T-cell (primary cell): ENCODE measurements at places on chromosomes 12 and 14.

- no peak for DNase-seq
These were observed 129.4 kb upstream of the DNM1L start for GRCh38 chr12:32549675-32550079.

GRCh38 chr14:24196071-24197055 is 1.1 kb upstream of the TM9SF1 start:
- DNase-seq, result no peak

- no peak for DNase-seq
These were observed 21.4 kb upstream of the ACTR6 start for GRCh38 chr12:100179252-100179651.

- no peak for DNase-seq
These were observed 42.0 kb upstream of the BMAL2 start for GRCh38 chr12:27290501-27291168.

DNA sequence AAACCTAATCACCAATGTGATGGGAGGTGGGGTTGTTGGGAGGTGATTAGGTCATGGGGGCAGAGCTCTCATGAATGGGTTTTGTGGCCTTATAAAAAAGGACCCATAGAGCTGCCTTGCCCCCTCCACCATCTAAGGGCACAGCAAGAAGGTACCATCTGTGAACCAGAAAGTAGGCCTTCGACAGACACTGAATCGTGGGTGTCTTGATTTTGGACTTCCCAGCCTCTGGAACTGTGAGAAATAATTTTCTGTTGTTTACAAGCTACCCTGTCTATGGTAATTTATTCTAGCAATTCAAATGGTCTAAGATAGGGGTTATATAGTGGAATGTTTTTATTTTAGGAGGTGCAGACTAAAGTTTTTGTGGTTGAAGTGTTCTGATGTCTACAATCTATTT is 7.9 kb upstream of the SLC10A1 start:
- DNase-seq, result no peak

DNA sequence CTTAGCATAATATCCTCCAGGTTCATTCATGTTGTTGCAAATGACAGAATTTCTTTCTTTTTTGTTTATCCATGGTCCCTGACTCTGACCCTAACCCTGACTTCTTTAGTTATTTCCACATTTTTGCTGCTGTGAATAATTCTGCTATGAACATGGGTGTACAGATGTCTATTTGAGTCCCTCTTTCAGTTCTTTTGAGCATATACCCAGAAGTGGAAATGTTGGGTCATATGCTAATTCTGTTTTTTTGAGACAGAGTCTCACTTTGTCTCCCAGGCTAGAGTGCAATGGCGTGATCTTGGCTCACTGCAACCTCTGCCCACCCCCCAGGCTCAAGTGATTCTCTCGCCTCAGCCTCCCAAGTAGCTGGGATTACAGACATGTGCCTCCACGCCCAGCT is 33.1 kb downstream of the KNTC1 start:
- DNase-seq, result no peak

GRCh38 chr12:90982170-90982569 is 22.6 kb downstream of the EPYC start:
- DNase-seq, result no peak

DNA sequence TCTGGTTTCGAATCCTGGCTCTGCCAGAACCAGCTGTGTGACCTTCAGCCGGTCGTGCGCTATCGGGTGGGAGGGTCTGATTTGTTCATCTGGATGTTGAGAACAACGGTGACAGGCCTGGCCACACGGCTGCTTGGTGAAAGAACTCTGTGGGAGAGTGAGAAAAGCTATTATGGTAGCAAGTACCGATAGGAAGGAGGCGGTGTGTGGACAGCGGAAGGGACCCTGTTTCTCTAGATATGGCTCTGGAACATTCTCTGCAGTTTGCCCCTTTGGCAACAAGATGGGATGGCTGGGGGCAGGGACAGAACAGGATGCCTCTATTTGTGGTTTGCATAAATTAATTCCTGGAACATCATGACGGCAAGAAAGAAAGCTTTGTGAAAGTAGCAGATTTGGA is 347.3 kb downstream of the AACS start:
- DNase-seq, result no peak

- no peak for DNase-seq
These were observed 133.4 kb downstream of the KCNA5 start for GRCh38 chr12:5177096-5177495.

- DNase-seq, result no peak
These were observed 2.9 kb upstream of the SPX start for GRCh38 chr12:21523148-21523547.

- no peak for DNase-seq
These were observed 7.8 kb downstream of the NIN start for GRCh38 chr14:50823051-50823761.

DNA sequence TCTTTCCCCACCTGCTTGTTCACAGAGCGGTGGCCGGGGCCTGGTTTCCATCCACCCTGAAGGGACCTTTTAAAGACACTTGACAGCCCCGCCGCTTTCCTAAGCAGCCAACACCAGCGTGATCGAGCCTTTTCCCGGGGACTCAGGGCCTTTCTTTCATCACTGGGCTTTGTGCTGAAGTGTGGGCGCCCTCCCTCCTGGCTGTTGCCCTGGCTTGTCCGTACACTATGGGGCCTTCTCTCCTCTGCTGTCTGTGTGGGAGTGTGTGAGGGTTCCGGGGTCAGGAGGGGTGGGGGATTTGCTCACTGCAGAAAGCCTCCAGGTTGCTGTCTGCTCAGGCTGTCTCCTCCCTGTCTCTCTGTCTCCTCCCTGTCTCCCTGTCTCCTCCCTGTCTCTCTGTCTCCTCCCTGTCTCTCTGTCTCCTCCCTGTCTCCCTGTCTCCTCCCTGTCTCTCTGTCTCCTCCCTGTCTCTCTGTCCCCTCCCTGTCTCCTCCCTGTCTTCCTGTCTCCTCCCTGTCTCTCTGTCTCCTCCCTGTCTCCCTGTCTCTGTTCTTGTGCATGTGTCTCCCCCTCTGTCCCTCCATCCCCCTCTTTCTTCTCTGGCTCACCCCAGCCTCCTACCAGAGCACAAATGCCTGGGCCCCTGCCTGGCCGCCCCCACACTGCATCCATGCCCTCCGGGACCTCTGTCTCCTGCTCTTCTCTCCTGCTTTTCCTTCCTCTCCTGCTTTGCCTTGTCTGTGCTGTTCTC is 64.7 kb downstream of the CCDC92 start:
- DNase-seq, result no peak

GRCh38 chr12:126588586-126589249 is 1523.5 kb downstream of the AACS start:
- DNase-seq, result no peak

GRCh38 chr12:100661300-100661951 is 87.9 kb downstream of the GAS2L3 start:
- no peak for DNase-seq

- peak; percentile 75 for DNase-seq
These were observed 2.9 kb upstream of the SETD1B start for GRCh38 chr12:121800694-121801594.

DNA sequence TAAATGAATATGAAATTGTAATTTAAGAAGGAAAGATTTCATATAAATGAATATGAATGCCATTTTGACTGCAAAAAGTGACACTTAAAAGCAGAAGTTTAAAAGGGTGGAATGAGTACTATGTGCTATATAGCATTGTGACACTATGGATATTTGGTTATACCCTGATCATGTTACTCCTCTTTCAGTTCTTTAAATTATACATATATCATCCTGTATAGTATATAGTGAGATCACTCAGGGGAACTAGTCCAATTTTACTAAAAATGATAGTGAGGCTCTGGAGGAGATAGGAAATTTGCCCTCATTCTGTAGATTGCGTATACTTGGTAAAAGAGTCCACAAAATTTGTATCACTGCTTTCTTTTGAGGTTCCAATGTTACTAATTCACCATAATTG is 155.7 kb upstream of the BTG1 start:
- no peak for DNase-seq

DNA sequence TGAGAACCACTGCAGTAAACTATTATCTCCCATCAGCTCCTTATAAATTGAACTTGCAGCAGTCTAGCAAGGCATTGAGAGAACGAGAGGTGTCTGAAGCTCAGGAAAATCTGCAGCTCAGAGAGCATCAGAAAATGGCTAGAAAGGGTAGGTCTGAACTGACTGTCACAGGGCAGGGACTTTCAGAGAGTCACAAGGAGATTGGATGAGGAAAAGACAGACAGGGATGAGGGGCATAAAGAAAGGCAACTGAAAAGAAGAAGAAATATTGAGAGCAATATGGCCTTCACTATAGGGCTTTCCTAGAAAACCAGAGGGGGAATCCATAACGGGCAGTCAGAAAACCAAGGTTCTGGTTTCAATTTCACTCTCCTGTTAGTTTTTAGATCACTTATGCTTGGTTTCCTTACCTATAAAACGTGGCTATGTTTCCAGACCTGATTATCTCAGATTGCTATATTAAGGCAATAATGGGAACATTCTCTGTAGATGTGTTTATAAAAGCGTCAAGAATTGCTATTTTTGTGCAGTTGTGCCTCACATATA is 40.9 kb downstream of the PDE6H start:
- no peak for DNase-seq

DNA sequence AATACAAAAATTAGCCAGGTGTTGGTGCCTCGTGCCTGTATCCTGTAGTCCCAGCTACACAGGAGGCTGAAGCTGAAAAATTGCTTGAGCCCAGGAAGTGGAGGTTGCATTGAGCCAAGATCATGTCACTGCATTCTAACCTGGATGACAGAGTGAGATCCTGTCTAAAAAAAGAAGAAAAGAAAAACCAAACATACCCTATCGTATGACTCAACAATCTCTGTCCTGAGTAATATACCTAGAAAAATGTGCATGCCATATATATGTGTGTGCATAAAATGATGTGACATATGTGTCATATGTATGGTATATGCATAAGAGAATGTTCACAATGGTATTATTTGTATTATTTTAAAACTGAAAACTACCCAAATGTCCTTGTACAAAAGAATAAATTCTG is 261.5 kb upstream of the CLEC14A start:
- no peak for DNase-seq

- no peak for DNase-seq
These were observed 66.7 kb downstream of the PDE3A start for GRCh38 chr12:20434996-20435395.

- no peak for DNase-seq
These were observed 16.4 kb downstream of the MLXIP start for GRCh38 chr12:122094735-122095631.

GRCh38 chr12:124939421-124940142 is 25.1 kb upstream of the UBC start:
- peak; percentile 76 for DNase-seq

GRCh38 chr14:67429510-67430205 is 17.7 kb upstream of the PLEK2 start:
- DNase-seq, result no peak

DNA sequence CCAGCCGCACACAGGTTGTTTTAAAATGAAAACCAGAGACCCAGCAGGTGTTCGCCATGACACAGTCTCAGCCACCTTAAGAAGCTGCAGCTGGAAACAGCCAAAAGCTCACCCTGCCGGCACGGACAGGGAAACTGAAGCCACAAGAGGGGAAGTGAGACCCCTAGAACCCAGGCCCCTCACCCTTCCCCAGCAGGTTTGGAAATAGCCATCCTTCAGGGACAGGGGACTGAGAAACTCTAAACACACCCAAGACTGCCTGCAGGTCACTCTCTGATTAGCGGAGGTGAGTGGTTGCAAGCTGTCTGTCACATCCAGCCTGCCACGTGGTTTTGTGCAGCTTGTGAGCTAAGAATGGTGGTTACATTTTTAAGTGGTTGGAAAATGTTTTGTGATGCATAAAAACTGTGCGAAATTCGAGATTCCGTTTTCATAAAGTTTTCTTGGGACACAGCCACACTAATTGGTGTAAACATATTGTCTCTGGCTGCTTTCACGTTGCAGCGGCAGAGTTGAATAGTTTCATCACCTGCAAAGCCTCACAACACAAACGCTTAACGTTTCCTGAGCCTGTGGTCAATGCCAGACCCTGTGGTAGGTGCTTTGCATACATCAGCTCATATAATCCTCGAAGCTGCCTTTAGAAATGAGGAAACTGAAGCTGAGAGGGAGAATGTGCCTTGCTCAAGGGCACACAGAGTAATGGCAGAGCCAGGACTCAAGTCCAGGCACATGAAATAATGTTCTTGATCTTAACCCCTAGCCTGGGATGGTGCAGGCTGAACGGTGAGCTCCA is 1.7 kb upstream of the SELPLG start:
- DNase-seq, result no peak

- DNase-seq, result no peak
These were observed 94.4 kb downstream of the KCNK10 start for GRCh38 chr14:88228522-88229236.

DNA sequence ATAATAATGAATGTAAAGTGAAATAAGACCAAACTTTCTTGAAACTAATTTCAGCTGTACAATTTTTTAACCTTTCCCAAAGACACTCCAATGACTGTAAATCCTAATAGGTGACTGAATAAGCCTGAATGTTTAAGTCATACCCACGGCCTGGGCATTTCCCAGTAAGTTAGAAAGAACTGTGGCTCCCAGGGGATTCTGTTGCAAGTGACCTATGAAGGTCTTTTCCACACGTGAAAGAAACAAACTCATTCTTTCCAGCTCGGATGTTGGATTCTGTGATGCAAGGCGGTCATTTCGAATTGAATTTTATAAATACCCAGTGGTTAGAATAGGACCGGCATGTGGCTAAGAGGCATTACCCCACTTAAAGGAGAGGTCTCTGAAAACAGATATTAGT is 1134.4 kb downstream of the GALC start:
- no peak for DNase-seq

- DNase-seq, result no peak
These were observed 25.6 kb downstream of the KCNK13 start for GRCh38 chr14:90087433-90087832.

- no peak for DNase-seq
These were observed 40.6 kb downstream of the SPRING1 start for GRCh38 chr12:116697305-116697704.

DNA sequence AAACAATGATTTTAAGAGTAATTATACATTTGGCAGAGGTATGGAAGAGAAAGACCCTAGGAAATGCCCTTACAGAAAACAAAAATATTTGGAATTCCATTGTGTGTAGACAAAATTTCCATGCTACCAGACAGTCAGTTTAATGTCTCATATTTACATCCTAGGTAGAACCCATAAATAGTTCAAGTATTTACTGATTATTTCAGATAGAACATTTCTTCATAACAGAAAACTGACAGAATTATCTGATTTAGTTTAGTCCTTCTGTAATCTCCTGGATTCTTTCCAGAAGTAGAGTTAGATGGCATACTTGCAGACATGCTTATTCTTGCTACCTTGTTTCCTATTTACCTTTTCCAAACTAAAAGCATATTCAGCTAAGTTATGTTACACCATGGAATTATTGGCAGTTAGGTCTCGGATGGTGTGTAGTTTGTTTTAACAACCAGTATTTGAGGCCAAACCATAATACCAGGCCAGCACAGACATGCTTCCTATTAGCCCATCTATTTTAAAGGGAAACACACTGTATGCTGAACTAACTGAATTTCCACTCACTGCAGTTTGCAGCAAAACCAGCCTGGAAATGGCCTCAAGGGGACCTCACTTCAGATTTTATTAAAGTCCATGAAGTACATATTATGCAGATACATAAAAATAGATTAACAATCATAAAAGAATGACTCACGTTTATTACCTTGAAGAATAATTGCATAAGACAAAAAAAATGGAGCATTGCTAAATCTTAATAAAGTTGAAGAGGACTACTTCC is 126.6 kb upstream of the LRIG3 start:
- DNase-seq, result no peak
